Posterior vena cava (tissue), 2 donors: ENCODE measurements at places on chromosomes 7 and 10.

DNA sequence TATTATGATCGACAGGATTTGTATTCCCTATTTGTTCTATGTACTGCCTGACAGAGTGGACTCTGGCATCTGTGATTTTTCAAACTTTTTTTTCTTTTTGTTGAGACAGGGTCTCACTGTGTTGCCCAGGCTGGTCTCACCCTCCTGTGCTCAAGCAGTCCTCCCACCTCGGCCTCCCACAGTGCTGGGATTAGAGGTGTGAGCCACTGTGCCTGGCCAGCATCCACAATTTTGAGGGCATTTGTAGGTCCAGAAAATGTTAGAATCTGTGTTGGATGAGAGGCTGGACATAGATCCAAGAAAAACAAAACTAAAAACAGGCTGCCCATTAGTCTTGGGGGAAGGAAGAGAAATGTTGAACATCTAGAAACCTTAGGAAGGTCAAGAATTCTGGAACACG, 34.3 kb downstream of the SGPL1 start:
- no peak for DNase-seq

DNA sequence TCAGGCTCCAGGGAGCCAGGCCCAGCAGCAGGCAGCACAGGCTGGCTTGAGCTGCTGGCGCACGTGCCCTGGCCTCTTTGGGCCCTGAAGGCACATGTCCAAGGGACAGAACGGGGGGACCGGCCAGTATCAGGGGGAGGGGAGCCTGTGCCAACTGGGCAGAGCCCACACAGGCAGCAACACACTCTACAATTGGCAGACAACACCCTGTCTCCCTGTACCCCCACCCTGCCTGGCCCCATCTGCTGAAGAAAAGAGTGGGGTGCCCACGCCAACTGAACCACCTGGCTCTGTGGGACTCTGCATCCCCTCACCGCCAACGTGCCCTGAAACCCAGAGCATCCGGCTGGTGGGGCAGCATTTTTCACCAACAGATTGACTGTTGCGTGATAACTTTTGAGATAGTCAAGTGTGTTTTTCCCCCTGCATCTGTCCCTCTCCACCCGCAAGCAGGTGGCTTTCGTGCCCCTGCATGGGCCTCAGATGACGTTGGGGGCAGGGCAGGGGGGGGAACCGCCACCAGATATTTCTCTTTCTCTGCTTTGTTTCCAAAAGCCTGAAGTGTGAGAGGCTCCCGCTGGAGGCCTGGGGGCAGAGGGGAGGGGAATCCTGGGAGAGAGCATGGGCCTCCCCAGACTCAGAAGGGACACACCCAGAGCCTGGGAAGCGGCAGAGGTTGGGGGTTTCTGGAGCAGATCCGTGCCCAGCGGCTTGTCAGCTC, 21.8 kb downstream of the SLIT1 start:
- DNase-seq: no peak

DNA sequence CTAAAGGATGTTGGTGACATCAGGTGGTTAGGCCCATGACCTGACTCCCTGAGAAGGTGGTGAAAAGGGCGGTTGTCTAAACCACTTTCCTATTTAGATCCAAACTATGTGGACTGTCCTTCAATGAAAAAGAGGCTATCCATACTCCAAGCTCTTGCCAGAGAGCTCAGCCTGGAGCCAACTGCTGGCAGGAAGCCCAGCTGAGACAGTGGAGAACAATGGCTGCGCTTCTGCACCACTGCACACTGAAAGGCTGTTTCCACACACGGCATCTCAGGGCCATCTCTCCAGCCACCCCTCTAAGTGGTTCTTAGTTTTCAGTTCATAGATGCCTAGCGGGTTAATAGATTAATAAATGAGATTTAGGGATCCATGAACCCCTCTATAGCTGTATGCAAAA, 488.8 kb upstream of the ZMIZ1 start:
- DNase-seq: no peak

- no peak for DNase-seq
Observed at GRCh38 chr10:29119374-29119773, 169.5 kb upstream of the LYZL1 start.

DNA sequence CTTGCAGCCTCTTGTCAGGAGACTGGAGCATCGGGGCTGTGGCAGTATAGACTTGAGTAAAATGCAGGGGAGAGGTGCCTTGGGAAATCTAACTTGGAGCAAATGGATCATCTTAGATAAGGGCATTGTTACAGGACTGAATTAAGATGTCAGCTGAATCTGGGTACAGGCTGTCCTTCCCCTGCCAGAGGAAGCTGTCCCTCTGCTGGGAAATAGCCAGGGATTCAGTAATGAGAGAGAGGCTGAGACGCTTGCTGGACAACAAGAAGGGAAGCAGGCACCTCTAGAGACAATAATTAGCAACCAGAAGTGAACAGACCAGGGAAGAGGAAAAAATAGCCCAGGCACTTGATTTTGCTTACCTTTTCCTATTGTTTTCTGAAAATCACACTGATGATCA, 20.7 kb upstream of the RAPGEF5 start:
- DNase-seq: no peak

- no peak for DNase-seq
Observed at GRCh38 chr10:30816820-30817171, 187.2 kb upstream of the LYZL2 start.

DNA sequence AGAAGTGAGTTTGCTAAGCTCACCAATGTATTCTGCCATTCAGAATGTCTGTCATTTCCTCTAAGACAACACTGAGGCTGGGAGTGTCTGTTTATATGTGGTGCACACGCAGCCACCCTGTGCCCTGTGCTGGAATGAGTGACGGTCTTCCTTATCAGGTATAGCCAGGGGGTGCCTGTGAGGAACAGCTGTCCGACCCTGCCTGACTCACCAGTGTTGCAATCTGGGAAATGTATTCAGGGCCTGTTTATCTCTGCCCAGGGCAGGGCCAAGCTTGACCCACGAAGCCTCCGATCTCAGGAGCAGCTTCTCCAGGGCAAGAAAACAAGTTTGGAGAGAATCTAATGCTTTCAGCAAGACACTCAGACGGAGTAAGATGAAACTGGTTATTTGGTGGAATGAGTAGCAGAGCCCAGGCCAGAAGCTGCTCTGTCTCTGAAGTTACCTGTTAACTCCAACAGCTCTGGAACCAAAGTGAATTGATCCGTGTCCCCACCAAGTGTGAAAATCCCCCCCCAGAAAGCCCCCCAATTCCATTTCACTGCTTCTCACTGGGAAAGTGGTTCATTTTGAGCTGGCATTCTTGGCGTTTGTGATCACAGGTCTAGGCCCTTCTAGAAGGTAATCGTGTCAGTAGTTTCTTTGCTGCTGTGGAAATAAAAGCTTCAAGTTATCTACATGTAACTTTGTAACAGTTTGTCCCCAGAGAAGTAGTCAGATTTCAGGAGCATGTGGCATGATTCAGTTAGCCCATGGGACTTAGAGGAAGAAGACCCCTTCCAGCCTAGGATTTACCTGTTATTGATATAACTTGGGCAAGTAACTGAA, 6.1 kb upstream of the UBE2H start:
- DNase-seq: no peak

DNA sequence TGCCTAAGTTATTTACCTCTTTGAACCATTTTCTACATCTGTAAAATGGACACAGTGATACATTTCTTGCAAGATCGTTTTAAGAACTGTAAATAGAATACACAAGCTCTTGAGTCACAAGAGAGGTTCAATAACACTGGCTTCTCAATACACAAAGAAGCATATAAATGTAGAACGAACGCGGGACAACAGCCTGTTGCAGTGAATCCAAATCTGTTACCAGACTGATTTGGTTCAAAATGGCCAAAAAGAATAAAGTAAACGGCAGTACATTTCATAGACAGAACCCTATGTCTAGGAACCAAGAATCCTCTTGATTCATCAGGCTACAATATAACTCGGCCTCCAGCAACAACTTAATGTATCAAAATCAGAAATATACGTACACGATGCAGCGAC, 701 bp downstream of the MTPAP start:
- DNase-seq: no peak

GRCh38 chr10:36114141-36114540, 472.0 kb upstream of the FZD8 start:
- no peak for DNase-seq

DNA sequence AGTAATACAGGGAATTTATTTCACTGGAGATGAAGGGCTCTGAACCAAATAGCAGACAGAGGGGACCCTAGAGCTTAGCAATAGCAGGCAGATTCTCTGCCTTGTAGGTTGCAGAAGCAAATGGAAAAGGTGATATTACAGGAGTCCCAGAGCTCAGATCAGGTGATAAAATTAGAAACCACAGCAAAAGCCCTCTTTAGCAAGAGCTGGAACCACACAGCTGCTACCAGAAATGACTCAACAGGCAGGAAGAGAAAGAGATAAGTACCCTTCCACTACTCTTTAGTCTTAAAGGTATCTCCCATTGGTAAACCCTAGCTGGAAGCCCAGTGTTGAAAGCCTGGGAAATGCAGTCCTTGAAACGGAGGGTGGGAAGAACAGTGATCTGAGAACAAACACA, 535.6 kb upstream of the GHITM start:
- DNase-seq: no peak

DNA sequence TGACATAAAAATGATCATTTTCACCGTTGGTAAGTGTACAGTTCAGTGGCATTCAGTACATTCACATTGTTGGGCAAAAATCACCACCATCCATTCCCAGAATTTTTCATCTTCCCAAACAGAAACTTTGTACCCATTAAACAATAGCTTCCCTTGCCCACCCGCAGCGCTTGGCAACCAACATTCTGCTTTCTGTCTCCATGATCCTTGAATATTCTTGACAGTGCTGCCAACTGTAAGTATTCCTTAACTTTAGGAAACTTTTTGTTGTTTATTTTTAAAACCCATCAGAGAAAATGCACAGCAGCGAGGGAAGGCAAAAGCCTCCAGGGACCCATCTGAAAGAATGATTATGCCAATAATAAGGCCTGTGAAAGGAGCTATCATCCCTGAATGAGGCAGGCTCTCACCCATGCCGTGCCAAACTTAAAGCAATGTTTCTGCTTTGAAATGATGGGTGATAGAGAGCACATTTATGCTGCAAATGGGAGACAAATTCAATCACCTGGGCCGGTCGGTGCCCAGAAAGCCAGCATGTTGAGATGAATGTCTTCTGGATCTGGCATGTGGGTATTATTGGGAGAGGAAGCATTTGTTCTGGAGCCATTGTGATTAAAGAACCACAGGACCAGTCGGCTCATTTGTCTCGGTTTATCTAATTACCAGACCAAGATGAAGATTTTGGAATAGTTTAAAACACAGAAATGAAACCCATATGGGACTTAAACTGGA, 202.1 kb upstream of the NPVF start:
- no peak for DNase-seq

DNA sequence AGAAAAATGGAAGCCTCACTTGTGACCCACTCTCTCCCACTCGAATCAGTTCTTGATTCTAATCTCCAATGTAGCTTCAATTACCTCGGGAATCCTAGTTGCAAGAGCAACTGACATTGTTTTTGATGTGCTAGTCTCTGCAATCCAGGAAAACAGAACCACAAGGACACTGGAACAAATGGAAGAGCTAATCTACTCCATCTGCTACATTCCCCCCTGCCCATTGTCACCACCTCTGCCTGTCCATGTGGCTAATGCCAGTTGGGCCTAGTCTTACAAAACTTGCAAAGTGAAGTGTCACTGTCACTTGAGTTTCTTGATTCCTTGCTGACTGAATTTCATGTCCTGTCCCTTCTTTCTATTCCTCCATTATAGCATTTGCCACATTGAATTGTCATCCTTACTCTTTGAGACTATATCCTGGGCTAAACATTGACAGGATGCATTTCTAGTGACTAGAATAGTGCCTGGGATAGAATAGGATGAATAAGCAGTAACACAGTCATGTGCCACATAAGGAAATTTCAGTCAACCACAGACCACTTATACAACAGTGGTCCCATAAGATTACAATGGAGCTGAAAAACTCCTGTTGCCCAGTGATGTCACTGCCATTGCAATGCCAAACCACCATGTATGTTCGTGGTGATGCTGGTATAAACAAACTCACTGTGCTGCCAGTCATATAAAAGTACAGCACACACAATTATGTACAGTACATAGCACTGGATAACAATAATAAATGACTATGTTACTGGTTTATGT, 13.5 kb downstream of the GCC1 start:
- DNase-seq: no peak

DNA sequence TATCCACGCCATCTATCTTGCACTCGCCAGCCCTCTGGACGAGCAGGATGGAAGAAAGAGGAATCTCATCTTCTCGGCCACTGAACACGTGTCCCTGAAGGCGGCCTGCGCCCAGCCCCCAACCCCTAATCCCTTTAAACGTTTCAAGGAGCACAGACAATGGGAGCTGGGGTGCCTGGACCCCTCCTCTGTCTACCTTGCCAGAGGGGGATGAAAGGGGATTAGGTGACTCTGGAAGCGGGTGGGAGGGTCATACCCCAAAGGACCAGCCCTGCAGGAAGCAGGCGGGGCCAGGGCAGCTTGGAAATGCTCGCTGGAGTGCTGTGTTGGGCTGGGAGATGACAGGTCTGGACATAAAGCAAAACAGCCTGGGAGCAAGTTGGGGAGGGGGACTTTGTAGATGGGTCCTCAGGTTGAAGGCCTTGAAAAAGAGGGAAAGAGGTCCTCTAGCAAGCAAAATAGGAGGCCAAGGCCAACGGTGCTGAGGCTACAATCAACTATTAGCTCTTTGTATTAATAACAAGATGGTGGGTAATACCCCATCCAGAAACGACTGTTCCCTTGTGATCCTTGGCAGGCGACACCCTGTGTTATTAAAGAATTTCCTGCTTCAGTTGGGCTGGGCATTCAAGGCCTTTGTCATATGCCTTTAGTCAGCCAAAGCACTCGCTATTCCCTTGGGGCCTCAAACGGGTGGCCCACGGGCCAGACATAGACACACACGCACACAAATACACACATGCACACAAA, 126.5 kb upstream of the UNC5B start:
- no peak for DNase-seq

DNA sequence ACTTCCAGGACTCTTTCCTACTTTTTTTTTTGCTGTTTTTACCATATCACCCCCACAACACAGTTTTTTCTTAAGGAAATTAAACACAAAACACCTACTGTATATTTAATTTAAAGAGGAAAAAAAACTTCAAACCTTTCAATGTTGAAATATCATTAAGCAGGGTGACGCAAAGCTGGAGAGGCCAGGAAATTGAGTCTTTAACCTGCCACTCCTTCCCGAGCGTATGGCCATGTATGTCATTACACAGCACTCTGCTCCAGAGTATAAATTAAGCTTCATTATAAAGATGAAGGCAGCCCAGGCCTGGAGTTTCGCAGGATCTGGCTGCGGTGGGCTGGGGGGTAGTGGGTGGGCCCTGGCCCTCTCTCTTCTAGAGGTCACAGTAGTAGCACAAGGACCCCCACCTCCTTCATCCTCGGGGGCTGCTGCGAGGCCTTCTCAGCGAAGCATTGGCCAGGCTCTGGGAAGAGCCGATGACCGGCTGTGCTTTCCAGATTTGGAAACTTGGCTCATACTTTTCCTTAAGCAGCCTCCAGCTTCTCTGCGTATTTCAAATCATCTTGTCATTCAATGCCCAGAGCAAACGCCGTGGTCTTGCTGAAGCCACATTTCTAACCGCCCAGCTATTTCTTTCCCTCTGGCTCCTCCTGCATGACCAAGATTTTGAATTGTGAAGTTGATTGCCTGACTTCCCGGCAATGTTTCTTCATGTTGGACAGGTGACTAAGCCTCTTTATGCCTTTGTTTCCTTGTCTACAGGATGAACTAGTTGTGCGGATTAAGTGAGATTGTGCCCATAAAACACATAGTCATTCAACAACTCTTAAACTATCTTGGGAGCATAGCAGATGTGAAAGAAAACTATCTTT, 765.1 kb downstream of the SUGCT start:
- DNase-seq: no peak

- DNase-seq: no peak
Observed at GRCh38 chr10:106815427-106816043, 349.0 kb downstream of the SORCS1 start.

GRCh38 chr10:132493246-132493755, 44.3 kb upstream of the INPP5A start:
- peak; percentile 77 for DNase-seq
